Mesothelial cell of epicardium (in vitro differentiated cells): ENCODE measurements at places on chromosomes 4 and X.

DNA sequence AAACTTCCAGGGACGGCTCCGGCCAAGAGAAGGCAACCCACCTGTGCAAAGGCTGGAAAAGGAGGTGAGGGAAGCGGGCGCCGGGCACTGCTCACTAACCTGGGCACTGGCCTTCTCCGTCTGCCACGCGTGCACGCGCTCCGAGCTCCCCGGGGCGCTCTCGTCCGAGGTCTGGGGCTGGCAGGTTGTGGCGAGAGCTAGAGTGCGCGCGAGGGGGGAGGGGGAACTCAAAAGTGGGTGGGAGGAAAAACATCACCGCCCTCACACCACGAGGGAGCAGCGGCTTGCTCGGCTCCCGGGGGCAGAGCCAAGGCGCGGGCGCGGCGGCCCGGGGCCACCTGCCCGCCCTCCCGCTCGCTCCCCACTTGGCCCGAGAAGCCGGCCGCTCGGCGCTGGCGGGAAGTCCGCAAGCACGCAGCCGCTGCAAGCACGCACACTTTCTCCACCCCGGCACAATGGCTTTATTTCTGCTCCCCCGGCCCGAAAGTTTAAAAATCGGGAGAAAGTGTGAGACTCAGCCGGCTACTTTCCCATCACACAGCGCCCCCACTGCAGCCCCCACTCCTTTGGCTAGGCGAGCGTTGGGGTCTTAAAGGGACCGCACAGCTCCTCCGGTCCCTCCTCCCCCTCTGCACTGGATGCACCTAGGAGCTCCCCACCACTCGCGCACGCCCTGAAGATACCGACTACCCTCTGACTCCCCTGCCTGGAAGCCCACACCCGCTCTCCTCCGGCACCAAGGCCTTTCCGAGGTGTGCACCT, at the start of gene CHRDL1:
TSS of gene CHRDL1 (minus strand) at position 173 of the 762 bp plus-strand sequence. CDS start 3,636 bp downstream, outside the sequence.
- DNase-seq = peak; percentile 25

DNA sequence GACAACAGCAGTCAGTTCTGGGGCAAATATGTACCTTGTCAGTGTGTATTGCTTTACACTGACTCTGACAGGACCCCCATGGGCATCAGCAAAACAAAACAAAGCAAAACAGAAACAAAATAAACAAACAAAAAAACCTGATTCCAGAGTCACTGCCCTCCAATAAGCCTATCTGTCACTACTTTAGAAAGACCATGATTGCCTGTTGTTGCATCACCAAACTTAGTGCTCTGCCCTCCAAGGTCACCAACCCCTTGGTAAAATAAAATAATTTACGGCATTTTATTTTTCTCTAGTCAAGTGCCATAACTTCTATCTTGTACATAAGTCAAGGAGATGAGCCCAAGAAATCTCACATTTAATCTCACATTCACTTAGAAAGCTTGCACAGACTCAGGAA, 120.9 kb upstream of the ADAMTS3 start:
- no peak for DNase-seq

DNA sequence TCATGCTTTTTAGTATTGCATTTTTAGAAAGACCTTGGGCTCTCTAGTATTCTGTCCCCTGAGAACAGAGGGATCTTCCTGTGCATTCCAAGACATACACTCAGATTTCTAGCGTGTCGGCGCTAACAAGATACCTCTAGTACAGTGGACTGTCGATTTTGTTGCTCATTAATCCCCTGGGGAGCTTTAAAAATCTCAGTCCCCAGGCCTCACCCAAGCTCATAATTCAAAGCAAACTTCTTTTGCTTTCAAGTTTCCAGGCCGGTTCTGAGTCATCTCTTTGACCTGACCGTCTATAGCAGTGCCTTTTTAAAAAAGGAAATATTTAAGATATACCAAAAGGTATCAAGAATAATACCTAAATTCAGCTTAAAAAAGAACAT, 137.0 kb downstream of the AMMECR1 start:
- no peak for DNase-seq

DNA sequence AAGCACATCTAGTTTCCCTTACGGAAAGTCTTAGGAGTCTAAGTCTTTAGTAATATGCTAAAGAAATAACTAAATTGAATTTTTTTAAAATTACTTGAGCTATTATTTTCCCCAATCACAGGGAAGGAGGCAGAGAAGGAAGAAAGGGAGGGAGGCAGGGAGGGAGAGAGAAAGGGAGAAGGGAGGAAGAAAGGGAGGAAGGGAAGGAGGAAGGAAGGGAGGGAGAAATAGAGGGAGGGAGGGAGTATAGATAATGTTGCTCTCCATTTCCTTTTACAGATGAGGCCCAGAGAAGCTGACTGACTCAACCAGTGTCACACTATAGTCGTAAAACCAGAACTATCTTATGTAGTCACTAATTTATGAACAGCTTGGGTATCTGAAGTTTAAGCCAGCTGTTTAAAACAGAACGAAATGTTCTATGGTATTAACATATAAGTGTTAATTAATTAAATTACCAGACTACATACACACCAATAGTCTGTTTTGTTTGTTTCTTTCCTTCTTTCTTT, 14.6 kb downstream of the SH3RF1 start:
- DNase-seq = no peak

DNA sequence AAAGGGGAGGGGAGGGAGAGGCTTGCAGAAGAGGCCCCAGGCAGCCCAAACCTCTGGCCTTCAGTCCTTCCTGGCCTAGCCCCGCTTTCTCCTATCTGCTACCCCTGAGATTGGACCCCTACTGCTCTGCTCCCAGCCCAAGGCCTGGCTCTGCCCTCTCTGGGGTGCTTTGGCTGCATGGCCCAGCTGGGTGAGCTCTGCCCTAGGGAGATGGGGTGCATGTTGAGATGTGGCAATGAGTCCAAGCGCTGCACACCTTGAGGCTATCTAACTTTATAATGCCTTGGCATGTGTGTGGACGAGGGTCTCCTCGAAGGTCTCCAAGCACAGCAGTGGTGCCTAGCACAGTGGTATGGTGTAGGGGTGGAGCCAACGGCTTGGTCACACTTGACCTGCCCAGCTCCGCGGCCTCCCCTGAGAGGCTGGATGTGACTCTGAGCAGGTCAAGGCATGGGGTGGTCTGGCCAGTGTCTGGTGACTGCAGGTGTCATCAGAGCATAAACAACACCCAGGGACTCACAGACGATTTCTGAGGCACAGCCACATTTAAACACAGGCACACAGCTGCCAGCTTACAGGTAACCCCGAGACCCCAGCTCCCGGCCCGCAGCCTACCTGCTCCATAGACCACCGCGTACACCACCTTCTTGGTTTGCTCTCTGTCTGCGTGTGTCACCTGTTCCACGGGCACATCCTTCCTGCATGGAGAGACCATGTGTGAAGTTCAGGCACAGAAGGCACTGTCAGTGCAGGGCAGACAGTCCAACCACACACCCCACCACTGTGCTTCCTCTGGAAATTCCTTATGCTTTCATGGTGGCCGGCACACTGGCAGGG, 36.3 kb downstream of the NAT8L start:
- DNase-seq = no peak

DNA sequence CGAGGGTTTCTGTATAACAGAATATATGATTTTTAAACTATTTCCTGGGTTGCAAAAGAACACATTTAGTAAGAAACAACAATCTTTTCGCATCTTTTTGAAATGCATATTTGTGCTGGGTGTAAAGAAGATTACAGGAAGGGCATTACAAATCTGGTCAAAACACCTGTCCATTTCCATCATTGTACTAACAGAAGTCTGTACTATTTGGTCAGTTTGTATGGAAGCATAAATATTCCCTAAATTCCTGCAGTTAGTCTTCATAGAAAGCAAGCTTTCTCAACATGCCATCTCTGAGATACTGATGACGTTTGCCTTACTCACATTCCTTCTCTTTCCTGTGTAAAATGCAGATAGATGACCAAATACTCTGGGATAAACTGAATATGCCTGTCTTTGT, 203.3 kb downstream of the NWD2 start:
- DNase-seq = no peak

GRCh38 chr4:137998666-137999429, 243.3 kb downstream of the SLC7A11 start:
- no peak for DNase-seq
